ENCODE measurements at places on chromosomes 3 and 15.

- DNase-seq: no peak
These were observed 16.0 kb upstream of the SRP14 start for GRCh38 chr15:40054855-40055575.

- no peak for DNase-seq
These were observed 15.6 kb downstream of the NDN start for GRCh38 chr15:23671481-23671880.

- DNase-seq: no peak
These were observed 22.0 kb upstream of the ZCWPW2 start for GRCh38 chr3:28326458-28326926.

GRCh38 chr3:97430601-97431000 is 334.0 kb upstream of the ARL6 start:
- no peak for DNase-seq

DNA sequence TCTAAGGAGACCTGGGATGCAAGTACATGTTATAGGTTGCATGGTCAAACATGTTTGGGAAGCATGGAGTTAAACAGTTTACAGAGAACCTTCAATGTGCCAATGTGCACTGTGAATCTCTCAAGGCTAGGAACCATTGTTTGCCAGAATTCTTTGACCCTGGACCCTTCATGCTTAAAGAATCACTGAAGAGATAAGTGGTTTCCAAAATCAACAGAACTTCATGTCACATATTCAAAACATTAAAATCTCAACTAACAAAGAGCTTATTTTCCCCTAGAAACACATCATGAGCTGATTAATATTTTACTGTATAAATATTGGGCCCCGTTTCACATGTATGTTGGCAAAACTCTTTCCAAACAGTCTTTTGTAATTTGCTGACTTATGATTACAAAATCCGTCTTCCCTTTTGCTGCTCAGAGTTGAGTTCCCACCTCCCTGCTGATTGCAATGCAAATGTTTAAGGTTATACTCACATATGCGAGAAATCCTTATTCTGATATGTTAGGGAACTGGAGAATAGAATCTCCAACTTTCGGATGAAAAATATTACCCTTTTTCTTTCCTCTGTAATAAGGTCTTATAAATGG is 380.2 kb downstream of the DIPK2A start:
- DNase-seq: no peak

DNA sequence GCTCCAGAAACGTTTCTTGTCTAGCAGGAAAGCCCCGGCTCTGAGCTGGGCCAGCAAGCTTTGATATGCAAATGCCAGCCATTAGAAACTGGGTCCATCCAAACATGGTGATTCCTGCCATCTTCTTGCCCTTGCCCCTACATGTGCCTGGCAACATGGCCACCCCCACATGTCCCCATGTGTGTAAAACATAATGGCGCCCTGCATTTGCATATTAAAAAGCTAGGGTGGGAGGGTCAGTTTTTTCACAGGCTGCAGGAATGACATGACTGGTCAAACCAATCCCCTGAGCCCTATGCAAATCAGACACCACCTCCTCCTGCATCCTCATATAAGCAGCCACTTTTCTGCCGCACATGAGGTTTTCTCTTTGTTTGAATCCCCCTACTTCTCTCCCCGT is 21.2 kb downstream of the GPR156 start:
- DNase-seq: no peak

DNA sequence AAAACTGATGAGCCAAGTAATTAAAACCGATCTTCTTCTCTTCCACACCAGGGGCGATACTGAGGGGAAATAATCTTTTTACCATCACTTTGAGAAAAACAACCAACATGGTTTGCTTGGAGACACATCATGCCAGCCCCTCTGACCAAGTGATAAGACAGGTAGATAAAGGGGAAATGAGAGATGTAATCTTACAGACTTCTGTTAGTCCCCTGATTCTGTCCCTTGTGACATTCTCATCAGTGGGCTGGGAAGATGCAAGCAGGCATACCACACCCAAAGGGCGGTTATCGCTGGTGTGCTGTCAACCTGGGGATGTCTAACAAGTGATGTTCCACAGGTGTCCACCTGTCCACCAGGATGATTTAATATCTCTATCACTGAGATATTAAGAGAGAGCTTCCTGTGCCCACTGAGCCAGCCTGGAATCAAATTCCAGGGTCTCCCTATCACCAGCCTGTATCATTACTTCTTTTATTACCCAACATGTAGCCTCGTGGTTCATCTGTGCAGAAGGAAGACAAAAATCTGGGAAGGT is 315.0 kb downstream of the FOXP1 start:
- no peak for DNase-seq

DNA sequence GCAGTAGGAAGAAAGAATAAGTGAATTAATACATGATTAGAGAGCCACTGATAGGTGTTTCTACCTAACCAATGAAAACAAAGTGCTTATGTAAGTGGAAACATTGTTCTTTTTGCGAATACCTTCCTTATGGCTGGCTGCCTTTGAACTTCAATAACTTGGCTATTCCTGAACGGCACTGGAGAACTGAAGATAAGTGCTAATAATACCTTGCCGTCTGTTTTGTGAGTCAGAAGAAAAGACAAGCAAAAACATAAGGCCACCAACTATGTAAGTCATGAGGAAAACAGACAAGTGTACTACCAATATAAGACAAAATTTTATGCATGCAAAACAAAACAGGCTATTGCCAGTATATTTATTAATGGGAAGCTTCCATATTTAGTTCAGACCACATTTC is 160.6 kb downstream of the SUCLG2 start:
- DNase-seq: no peak

DNA sequence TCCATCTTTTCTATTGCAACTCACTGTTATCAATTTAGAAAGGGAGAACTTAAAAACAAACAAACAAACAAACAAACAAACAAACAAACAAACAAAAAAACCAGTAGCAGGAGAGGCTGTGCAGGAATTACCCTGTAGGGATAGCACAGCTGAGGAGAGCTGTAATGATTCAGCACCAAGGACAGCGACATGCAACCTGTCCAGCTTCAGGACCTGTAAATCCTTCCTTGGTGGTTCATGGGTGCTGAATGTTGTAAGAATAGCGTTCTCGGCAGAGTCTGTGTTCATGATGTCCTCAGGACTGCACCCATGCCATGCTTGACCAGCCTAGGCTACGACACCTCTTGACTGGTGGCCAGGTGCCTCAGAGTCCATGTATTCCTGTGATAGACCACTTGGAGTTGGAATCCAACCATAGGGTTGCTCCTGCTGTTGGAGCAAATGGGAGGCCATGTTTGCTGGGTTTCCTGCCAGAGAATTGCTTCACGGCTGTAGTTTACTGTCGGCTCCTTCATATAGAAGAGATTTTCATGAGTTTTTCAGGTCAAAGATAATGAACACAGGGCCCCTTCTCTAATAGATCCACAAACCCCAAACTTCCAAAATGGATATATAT is 65.9 kb downstream of the CACNA2D3 start:
- DNase-seq: no peak

DNA sequence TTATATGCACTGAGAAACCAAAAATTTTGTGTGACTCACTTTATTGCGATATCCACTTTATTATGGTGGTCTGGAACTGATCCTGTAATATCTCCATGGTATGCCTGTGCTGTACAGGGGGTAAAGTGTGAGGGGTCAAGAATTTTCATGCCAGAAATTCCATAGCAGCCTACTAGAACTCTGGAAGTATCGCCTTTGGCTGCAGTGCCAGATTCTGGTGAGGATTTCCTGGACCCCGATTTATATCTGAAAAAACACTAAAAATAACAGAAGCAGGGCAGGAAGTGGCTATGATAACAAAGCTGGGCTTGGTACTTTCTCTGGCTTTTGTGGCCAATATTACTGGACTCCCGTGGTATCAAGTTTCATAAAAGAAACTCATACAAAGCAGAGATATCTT is 36.4 kb downstream of the CCDC80 start:
- no peak for DNase-seq

DNA sequence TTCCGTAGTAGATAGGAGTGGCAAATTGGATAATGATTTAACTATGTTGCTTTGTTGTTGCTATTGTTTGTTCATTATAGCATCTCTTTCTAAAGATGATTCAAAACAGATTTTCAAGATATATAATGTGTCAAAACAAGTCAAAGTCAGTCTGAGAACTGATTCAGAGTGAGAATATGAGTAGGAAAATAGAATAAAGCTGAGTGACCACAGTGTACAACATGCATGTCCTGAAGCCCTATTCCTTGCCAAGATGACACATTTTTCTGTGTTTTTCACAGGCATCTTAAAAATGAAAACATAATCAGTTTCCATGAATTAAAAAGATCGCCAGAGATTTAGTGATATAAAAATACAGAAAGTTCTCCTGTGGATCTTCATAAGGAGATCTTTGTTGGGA is 57.0 kb upstream of the THRB start:
- no peak for DNase-seq

- DNase-seq: no peak
These were observed 40.1 kb downstream of the VGLL4 start for GRCh38 chr3:11603628-11604027.

- peak; percentile 84 for DNase-seq
These were observed 748 bp downstream of the CCNL1 start for GRCh38 chr3:157159037-157159761.

DNA sequence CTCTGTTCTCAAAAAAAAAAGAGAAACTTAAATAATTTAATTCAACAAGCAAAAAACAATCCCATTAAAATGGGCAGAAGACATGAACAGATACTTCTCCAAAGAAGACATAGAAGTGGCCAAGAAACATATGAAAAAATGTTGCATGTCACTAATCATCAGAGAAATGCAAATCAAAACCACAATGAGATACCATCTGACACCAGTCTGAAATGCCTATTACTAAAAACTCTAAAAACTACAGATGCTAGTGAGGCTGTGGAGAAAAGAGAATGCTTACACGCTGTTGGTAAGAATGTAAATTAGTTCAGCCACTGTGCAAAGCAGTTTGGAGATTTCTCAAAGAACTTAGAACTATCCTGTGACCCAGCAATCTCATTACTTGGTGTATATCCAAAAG is 382.9 kb downstream of the OTOL1 start:
- no peak for DNase-seq

GRCh38 chr3:50510325-50510724 is 6.9 kb upstream of the CACNA2D2 start:
- no peak for DNase-seq

- DNase-seq: no peak
These were observed 50.0 kb downstream of the DHX30 start for GRCh38 chr3:47852604-47853602.

GRCh38 chr3:156605686-156606605 is 51.0 kb upstream of the SSR3 start:
- no peak for DNase-seq

DNA sequence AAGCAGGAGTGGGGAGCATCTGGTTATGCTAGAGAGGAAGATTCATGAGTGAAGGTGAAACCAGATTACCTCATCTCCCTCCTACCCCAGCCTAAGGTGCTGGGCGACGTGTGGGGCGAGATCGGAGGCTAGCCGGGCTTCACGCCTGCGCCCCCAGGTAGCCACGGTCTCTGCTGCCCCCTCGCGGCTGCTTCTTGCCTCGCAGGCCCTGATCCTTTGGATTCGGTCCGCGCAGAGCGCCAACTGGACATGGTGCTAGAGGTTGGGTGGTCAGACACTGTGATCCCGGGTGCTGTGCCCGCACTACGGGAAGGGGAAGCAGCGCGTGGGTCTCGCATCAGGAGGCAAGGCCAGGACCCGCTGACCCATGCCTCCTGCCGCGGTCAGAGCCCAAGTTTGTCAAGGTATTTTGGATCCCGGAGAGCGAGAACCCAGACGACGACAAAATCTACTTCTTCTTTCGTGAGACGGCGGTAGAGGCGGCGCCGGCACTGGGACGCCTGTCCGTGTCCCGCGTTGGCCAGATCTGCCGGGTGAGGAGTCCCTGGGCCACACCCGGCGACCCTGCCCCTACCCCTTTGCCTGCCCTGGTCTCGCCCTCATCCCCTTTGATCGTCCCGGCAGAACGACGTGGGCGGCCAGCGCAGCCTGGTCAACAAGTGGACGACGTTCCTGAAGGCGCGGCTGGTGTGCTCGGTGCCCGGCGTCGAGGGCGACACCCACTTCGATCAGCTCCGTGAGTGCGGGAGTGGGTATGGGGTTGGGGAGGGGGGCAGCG is 4.2 kb downstream of the SEMA3B start:
- DNase-seq: peak; percentile 93

DNA sequence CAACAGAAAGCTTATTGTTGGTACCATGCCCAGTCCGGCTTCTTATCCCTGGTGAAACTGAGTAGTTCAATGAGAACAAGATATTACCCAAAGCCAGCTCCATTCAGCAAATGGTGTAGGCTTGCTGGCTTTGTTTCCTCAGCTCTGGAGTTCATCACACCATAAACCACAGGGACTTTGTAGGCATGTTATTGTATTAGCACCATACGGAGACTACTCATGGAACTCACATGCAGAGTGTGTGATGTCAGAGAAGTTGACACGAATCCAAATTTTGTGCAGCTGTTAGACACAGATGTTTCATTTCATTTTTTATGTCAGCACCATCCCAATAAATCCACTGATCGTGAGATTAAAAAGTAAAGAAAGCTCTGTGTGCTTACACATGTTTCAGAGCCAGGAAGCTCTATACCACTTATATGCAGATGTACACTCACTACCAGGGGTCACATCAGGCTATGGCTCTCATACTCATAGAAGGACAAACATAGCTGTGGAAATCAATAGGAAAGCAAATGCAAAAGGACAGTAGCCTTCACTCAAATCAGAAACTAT is 63.4 kb upstream of the LEKR1 start:
- no peak for DNase-seq

Measured in CD8-positive, alpha-beta T cell (primary cell).